ENCODE measurements at places on chromosomes 1 and 21. TPM values are rescaled to one million over a fixed set of nuclear protein-coding genes. Genes with fewer than 3 reads are reported as not detected.

The FNDC5 gene
- total RNA-seq = 0.22 TPM

The KHDC4 gene
- total RNA-seq = 26.3 TPM

The CLSTN1 gene
- 190 TPM for total RNA-seq

The EVI5 gene
- total RNA-seq = 73.3 TPM

The NPR1 gene
- total RNA-seq = 0.88 TPM

The ACADM gene
- 29.3 TPM for total RNA-seq

The INAVA gene
- 0.14 TPM for total RNA-seq

The HSD3B2 gene
- total RNA-seq = not detected

The SPRR2B gene
- total RNA-seq = not detected

The HES3 gene
- not detected for total RNA-seq

The CHI3L1 gene
- total RNA-seq = 896 TPM

The RHOU gene
- total RNA-seq = 1.3 TPM

The UTS2 gene
- not detected for total RNA-seq

The DIO1 gene
- not detected for total RNA-seq

The FAM229A gene
- 1.8 TPM for total RNA-seq

The RAB3B gene
- total RNA-seq = 85.0 TPM

The SNX7 gene
- total RNA-seq = 22.5 TPM

The S100A8 gene
- total RNA-seq = not detected

The CRNN gene
- not detected for total RNA-seq

The ERICH3 gene
- total RNA-seq = not detected

The S100A7A gene
- total RNA-seq = not detected

The PADI1 gene
- under 0.01 TPM for total RNA-seq
